ENCODE measurements at places on chromosomes 7 and 10.

- no peak for DNase-seq
These were observed 55.0 kb downstream of the COL13A1 start for GRCh38 chr10:69856601-69857166.

- no peak for DNase-seq
These were observed 835.0 kb upstream of the COBL start for GRCh38 chr7:52151559-52151958.

- DNase-seq, result no peak
These were observed 123.9 kb downstream of the ADAM12 start for GRCh38 chr10:126264102-126265018.

DNA sequence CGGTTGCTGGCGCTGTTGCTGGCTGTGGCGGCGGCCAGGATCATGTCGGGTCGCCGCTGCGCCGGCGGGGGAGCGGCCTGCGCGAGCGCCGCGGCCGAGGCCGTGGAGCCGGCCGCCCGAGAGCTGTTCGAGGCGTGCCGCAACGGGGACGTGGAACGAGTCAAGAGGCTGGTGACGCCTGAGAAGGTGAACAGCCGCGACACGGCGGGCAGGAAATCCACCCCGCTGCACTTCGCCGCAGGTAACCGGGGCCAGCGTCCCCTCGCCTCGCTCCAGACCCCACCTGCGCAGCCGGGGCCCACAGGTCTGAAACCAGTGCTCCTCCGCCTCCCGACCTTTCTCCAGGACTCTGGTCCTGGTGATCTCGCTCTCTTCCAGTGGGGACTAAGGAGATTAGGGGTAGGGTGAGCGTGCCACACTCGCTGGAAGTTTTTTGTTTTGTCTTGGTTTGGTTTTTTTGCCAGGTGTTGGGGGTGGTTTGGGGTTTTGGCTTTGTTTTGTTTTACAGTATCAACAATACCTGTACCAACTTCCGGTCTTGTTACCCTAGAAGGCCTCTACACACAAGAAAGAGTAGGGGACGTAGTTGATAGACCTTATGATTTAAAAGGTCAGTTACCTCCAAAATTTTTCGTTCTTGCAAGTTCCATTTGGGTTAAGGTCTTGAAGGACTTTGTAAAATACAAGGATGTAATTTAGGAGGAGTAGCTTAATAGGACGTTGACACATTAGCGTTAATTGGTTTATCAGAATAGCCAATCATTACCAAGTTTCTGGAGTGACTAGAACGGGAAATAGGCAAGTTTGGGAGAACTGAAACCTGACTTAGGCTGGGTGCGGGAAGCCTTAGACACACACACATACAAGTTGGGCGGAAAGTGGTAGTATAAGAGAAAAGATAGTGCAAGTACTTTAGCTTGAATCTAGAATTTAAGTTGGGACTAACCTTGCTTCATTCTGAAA lies 704 bp downstream of the TNKS2 start:
- DNase-seq, result no peak

DNA sequence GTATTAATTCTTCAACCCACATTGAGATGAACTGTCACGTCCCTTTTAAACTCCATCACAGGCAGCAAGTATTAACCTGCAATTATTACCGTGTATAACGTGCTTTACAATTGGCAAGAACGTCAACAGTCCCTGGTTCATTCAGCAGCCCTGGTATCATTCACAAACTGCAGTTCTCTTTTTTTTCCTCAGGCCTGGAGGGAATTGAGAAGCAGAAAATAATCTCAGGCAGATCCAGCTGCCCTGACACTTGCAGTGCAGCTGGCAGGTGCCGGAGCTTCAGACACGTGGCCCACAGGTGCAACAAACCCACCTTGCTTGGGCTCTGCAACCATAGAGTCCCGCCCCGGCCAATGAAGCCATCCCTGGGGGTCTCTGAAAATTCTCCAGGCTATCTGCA lies 137.3 kb downstream of the PLXNA4 start:
- DNase-seq, result no peak

GRCh38 chr10:24240041-24240751 lies 31.3 kb downstream of the KIAA1217 start:
- DNase-seq, result no peak
